ENCODE measurements at places on chromosomes 4 and X.

- peak; percentile 26 for ATAC-seq
Observed at GRCh38 chr4:20017777-20018115, 234.0 kb upstream of the SLIT2 start.

DNA sequence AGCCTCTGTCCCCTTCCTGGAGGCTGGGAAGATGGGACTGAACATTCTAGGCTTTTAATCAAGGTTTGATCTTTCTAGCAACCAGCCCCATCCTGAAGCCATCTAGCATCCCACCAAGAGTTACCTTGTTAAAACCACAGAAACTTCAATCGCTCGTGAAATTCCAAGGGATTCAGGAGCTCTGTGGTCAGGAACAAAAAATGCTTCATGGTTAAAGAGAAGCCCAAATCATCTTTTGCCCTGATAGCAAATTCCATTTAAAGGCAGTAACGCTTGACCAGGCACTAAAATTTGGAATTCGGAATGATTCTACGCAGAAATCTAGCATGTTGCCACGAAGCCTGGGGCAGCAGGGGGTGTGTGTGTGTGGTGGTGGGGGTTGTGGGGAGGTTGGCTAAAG lies 47.8 kb downstream of the CASP6 start:
- ATAC-seq: no peak

GRCh38 chr4:53186714-53187358 lies 179.0 kb downstream of the SCFD2 start:
- no peak for ATAC-seq

DNA sequence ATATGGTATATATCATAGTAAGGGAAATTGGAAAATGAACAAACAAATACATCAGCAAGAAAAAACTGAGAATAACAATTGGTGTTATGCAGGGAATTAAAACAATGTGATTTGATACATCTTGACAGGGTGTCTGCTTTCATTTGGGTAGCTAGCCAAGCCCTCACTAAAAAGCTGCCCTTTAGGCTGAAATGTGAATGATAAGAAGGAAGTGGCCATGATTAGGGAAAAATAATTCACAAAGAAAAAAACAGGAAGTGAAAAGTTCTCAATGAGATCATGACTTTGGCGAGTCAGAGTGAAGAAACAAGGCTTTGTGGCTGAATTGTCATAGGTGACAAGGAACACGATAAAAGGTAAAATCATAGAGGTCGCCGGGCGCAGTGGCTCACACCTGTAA lies 675.8 kb upstream of the SLIT2 start:
- ATAC-seq: no peak

- no peak for ATAC-seq
Observed at GRCh38 chr4:20391198-20391597, 139.5 kb downstream of the SLIT2 start.

GRCh38 chr4:87881115-87881514 lies 48.3 kb downstream of the MEPE start:
- ATAC-seq: no peak

- peak; percentile 95 for ATAC-seq
Observed at GRCh38 chr4:1192091-1192492, 19.7 kb upstream of the SPON2 start.
